ENCODE measurements at places on chromosomes 11 and 22.
A peak's percentile ranks its signal among the peaks of the same experiment; 100 is the strongest.

GRCh38 chr11:31824332-31824878, 13.3 kb upstream of the PAX6 start:
- DNase-seq: no peak

- no peak for DNase-seq
Observed at GRCh38 chr11:115959081-115959486, 454.9 kb upstream of the CADM1 start.

GRCh38 chr22:44570476-44571445, 72.7 kb upstream of the RTL6 start:
- no peak for DNase-seq

DNA sequence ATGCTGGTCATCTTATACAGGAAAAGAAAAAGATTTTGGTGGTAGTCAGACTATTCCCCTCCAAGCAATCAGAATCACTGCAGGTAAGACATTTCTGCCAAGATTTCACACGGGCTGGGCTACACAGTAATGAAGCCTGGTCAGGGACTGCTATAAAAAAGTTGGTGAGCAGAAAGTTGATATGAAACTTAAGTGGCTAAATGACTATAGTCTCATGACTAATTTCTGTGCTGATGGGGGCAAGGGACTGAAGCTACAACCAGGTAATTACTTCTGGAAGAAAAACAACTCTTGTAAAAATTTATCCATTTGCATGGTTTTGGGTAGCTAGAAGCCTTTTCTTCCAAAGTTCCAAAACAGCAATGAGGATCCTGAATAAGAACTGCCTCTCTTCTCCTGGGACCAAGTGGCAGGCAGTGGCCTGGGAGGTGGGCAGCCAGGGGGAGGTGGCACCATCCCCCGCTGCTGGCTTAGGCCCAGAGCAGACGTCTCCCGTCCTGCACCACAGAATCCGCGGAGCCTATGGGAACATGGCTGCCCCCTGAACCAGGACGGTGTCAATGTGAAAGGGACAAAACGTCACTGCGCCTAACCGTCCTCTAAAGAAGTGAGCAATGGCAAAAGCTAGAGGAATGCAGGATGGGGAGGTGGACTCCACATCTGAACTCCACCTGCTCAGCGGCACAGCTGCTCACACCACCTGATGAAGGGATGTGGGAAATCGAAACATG, 122.6 kb upstream of the LMO1 start:
- no peak for DNase-seq

DNA sequence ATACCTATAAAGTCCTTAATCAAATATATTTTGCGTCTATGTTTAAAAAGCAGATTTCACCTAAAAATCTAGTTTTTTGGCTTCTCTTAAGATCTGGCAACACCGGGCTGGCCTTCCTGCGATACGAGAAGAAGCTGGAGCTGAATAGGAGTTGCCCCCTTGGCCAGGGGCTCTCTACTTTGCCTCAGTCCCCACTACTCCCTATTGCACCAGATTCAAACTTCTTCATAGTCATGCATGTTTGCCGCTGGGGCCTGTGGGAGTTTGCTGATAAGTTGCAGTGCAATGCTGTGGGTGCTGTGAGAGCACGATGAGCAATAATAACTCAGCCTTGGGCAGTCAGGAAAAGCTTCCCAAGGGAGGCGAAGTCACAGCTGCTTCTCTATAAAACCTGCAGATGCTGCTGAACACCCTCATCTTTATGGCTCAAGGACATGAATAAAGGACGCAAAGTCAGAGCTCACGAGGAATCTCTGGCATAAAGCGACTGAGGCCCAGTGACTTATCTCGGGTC, 15.2 kb upstream of the EIF3D start:
- DNase-seq: no peak

- no peak for DNase-seq
Observed at GRCh38 chr11:58734681-58735490, 3.1 kb upstream of the GLYAT start.

DNA sequence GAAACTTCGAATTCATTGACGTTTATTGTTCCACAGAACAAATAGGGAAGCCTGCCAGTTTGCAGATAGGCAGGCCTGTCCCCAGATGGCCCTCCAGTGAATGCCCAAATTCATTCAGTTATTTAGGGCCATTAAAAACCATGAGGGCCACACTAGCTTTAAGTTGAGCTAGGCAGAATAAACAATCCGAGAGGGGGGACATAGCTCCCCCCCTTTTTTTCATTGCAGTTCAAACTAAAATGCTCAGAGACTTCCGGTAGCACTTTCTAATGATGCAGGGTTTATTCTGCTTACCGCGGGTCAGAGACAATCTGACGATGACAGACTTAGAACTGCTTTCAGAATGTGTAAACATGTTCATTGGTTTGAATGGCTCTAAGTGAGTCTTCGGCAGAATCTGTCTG, 72.0 kb downstream of the ZBTB16 start:
- DNase-seq: no peak

DNA sequence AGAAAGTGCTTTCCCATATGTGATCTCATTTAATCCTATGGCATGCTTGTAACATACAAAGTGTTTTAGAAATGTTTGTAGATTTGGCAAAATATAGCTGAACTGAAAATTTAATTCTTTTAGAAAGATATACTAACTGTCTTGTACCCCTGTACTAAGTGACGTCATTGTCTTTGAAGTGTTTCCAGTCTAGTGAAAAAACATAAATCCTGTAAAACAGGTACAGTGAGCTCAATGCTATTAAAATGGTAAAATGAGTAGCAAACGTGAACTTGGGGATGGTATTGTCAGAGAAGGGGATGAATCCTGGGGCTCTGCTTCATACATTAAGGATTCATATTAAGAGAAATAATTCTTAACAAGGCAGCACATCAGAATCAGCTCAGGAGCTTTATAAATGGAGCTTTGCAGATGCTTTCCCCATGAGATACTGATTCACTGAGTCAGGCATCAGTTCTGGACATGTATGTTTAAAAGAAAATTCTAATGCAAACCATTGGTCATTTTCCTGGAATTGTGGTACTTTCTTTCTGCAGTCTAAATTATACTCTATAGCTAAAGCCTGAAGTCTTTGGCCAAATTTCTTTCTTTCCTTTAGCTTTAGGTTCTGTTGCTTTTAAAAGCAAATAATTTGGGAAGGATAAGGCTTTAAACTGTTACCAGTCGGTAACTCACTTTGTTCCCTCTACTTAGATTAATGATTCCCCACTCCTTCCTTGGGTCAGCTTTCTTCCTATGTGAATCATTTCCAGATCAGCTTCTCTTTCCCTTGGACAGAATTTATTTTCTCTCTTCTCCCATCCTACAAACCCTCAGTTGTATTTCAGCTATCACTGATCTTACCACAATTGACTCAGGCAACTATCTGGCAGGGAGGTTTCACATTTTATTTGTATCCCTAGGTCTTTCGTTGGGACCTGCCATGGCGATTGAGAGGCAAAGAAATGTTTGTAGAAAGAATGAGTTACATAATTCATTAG, 57.5 kb upstream of the DDI1 start:
- DNase-seq: no peak

DNA sequence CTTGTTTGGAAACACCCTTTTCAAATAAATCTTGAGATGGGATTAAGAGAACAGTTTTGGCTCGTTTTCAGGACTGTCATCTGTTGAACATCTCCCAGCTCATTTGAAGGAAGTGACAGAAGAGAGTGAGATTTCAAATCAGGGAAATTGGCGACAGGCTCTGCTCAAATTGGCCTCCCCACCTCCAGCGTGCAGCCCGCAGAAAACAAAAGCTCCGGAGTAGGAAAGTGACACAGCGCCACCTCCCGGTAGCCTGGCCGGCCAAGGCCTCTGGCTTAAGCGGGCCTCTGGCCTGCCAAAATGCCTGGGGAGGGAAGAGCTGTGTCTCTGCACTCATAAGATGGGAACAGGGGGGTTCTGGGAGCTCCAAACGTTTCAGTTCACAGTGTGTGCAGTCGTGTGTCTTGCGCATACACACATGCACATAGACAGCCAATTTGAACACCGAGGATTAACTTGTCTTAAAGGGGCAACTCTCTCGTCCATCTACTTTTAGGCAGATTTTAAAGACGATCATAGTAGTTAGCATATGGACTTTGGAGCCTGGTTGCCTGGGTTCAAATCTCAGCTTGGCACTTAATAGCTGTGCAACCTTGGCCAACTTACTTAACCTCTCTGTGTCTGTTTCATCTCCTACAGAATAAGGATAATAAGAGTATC, 132.7 kb upstream of the RCN1 start:
- peak; percentile 19 for DNase-seq

GRCh38 chr11:69700278-69701140, 3.3 kb downstream of the FGF19 start:
- DNase-seq: no peak

DNA sequence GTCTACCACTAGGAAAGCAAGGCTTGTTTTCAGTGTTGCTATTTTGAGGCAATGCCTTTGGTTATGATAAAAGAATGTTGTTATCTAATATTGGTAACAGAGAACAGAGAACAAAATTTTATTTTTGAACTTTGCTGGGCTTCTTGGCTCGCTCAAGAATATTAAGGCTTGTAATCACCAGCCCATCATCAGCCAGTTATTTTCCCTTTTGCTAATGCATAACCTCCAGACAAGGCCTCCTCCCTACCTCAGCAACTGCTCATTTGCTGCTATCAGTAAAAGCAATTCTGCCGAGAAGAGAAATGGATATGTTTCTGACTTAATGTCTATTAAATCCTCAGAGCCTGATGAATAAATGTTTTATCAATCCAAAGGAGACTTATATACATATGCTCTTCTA, 8.9 kb downstream of the MTMR2 start:
- no peak for DNase-seq

GRCh38 chr11:68829581-68829980, 12.1 kb downstream of the CPT1A start:
- no peak for DNase-seq

DNA sequence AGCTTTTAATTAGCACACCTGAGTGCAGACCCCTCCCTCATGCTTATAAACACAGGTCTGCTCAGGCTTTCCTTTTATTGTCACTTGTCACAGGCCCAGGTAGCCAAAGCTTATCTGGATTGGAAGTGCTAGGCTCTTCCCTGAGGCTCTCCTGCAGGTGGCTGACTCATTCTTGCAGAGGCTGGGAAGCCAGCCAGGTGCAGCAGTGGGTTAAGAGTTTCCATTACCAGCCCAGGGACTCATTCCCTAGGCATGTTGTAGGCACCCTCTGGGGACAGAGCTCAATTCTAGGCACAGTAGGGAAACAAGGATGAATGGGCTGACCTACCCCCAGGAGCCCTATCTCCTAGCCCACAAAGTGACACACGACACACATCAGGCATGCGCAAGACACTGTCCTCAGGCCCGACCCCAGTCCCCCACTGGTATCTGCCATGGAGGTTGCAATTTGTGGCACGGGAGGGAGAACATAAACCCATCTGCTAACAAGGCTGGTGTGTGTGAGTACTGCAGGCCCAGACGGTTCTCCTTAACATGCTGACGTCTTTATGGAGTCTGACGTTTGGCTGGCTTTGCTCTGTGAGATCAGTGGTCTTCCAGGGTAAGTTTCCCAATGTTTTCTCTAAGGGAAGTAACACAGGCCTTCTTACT, 94.2 kb downstream of the ABTB2 start:
- no peak for DNase-seq

DNA sequence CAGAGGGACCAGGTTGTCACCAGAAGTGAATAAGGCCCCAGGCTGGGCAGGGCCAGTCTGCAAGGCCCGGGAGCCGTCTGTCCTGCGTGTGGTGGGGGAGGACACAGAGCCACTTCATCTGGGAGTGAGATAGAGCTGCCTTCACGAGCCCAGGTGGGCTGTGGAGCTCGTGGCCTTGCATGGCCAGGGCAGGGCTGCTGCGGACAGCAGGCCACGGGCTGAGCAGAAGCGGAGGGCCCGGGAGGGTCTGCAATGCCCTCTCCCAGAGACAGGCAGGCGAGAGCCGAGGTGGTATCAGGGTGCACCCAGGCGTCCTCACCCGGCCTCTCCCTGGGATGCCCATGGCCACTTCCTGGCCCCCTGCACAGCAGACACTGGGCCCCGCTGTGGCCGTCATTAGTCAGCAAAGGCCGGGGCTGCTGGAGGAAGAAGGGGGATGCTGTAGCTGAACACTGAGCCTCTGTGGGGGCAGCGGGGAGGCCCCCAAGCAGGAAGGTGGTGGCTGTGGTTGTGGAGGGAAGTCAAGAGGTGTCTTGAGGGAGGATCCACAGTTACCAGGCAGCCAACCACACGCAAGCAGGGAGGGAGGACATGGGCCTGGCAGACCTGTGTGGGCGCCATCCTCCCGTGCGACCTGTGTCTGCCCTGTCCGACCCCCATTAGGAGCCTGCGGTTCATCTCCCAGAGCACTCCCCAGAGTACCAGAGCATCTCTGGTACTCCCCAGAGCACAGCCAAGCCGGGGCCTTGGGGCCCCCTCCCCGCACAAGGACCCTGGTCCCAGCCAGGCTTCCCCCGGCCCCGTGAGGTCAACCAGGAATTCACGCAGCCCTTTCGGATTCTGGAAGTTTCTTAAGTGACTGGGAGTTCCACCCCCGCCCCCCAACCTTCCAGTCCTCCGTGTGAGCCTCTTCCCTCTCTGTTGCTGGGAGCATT, 1109.5 kb downstream of the BRD1 start:
- DNase-seq: no peak

- DNase-seq: no peak
Observed at GRCh38 chr11:75654314-75654713, 14.5 kb downstream of the MAP6 start.

GRCh38 chr11:125404157-125404810, 91.8 kb downstream of the FEZ1 start:
- no peak for DNase-seq

DNA sequence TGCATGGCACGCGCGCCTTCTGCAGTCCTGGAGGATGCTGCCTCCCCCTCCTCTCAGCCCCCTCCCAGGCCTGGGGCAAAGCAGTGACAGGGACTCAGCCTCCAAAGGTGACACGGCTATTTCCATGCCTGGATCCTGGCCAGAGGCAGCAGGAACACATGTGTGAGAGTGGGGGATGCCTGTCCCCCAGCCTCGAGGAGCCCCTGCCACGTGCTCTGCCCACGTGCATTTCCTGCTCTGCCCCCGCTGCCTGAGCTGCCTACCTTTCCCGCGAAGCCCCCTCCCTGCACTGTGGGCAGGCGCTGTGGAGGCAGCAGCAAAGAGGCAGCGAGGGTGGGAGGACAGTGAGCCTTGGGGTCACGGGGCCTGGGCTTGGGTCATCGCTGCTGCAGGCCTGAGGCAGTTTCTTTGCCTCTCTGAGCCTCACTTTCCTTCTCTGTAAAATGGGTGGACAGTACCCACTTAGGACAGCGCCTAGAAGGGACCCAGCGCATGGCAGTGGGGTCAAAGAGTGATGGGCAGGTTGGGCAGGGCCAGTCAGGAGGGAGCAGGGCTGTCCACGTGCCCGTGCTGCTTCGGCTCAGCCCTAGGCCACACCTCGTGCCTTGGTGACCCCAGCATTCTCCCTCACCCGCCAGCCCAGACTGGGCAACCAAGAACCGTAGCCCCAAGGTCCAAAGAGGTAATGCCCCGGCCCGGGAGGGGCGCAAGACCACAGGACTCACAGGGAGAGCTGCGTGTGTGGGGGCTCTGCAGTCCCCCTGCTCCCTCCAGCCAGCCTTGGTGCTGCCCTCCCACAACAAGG, 48.6 kb downstream of the FLRT1 start:
- DNase-seq: no peak

GRCh38 chr11:62427630-62428233, 8.9 kb downstream of the SCGB1A1 start:
- no peak for DNase-seq
